ENCODE measurements at places on chromosomes 1 and 21.

DNA sequence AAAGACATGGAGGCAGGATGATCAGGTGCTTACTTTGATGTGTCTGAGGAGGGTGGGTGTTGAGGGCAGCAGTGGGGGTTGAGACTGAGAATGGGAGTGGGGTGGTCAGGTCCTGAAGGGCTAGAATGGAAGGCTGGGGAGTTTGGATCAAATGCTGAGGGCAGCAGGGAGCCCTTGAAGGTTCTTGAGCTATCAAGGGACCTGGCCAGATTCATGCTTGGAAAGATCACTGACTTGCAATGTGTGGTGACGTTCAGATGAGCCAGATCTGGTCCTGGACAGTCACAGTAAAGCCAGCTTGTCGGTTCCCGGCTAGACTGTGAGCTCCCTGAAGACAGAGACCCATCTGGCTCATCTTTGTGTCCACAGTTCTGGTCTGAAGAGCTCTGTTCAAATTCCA lies 3.8 kb downstream of the EPHB2 start:
- no peak for DNase-seq

- DNase-seq: no peak
These were observed 135.5 kb downstream of the ESRRG start for GRCh38 chr1:216587715-216588114.

GRCh38 chr1:177784409-177784808 lies 185.4 kb downstream of the SEC16B start:
- no peak for DNase-seq

- DNase-seq: no peak
These were observed at the start of gene CHRM3 for GRCh38 chr1:239386453-239387303. Gene CHRM3 (plus strand): TSS chr1:239386568. CDS start chr1:239907452, 520,884 bp downstream.

DNA sequence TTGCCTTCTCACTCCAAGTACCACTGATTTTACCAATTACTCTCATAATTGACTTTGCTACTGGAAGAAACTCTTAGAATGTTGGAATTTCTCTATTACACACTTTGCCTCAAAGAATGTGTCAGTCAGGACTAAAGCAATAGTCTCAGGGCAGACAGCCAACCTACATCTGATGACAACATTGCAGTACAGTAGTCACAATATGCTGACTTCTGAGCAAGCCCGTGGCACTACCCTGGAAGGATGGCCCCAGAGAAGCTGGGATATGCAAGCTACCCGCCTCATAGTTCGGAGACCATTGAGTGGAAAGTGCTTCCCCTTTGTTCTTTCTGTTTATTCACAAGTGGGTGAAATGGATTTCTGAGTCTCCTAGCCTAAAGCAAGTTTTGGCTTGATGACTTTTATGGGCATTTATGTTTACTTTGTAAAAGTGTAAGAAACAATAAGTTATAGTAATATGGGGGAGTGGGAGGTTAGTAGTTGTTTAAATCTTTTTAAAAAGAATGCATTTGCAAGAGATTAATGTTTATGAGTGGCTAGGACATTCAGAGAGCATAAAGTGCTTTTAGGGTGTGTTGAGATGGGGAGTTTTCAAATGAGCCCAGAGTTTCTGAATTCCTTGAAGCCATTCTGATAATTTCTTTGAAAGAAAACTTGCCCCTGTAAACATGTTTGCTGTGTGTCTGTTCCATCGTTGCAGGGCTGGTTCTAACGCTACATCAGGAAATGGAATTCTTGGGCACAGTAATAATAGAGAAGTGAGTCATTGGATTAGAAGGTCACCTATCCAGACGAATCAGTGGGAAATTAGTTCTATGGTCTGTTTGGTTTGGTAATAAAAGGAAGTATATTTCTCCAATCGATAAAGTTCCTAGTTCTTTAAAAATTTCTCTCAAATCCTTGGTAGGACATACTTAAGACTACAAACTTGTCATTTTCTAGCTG lies 63.8 kb downstream of the LMO4 start:
- no peak for DNase-seq

DNA sequence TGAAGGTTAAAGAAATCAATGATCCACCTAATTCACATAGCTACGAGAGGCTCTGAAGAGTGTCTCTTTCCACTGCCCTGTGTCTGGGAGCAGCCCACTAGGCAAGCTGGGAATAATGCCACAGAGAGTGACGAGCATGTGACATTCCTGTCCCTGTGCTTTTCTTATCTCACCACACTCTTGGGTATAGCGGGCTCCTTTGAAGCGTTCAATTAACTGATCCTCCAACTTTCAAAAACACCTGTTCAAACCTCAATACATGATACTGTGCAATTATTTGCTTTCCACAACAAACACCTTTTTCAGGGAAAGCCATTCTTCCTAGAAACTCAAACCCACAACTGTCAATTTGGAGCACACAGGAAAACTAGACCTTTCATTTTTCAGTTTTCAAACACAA lies 43.4 kb downstream of the PLPP3 start:
- DNase-seq: no peak
